ENCODE measurements at places on chromosomes 12 and 14.

GRCh38 chr12:117013726-117014125 lies 85.5 kb downstream of the TESC start:
- DNase-seq: no peak

DNA sequence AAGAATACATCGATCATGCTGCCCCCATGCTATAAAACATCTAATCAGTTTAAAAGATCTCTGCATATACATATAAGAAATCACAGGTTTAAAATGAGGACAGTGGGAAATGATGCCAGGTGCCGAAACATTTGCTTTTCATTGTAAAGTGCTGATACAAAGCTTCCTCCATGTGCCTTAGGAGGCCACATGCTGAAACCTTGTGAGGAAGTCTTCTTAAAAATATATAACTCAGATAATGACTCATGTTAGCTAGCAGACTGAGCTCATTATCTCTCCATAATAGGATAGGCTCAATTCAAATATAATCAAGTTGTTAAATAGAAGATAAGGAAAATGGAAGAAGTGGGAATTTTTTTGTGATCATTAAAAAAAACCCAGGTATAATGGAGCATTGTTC lies 65.9 kb downstream of the RFX4 start:
- DNase-seq: no peak

DNA sequence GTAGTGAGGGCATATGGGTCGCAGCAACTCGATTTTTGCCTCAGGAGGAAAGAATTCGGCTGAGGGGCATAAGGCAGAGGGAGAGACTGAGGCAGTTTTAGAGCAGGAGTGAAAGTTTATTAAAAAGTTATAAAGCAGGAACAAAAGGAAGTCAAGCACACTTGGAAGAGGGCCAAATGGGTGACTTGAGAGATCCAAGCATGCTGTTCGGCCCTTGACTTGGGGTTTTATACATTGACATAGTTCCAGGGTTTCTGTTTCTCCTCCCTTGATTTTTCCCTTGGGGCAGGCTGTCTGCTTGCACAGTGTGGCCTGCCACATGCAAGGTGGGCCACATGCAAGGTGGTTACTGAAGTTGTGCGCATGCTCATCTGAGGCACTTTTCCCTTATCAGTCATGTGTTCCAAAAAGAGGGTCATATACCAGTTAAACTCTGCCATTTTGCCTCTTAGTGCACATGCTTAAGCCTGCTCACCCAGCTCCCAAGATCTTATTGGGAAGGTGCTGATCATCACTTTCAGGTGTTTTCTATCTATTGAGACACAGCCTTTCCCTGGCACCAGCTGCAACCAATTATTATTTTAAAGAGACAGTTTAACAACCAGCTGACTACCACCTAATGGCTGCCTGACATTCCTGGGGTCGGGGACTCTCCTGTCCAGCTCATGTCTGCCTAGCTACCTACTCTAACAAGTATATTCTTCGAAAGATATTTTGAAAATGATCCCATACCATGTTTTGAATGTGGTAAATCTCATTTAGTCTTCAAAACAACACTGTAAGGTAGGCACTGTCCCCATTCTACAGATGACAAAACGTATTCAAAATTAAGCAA lies 19.9 kb downstream of the PTGER2 start:
- DNase-seq: no peak

GRCh38 chr12:58159941-58160340 lies 218.6 kb downstream of the ATP23 start:
- no peak for DNase-seq

DNA sequence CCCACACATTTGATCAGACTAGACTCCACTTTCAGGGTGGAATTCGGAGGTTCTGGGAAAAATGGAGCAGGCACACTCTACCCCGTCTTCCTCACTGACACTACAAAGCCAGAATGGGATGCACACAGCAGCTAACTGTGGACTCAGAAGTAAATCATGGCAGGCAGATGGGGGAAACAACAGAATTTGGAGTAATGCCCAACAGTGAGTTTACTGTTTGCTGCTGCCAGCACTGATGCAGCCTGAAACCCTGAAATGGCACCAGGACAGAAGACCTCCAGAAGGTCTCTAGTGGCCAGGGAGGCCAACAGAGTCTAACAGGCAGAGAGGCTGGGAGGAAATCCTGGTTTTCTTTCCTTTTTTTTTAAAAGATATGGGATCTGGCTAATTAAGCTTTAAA lies 24.6 kb downstream of the KCTD10 start:
- DNase-seq: no peak

DNA sequence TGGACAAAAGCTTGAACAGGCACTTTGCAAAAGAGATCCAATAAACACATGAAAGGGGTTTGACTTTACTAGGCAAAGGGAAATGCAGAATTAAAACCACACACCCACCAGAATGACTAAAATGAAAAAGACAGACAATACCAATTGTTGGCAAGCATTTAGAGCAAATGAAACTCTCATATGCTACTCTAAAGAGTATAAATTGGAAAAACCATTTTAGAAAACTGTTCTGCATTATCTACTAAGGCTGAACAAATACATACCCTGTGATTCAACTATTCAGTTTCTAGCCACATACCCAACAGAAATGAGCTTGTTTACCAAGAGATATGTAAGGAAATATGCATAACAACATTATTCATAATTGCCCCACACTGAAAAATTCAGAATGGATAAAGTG lies 8.5 kb upstream of the IL22 start:
- DNase-seq: no peak

DNA sequence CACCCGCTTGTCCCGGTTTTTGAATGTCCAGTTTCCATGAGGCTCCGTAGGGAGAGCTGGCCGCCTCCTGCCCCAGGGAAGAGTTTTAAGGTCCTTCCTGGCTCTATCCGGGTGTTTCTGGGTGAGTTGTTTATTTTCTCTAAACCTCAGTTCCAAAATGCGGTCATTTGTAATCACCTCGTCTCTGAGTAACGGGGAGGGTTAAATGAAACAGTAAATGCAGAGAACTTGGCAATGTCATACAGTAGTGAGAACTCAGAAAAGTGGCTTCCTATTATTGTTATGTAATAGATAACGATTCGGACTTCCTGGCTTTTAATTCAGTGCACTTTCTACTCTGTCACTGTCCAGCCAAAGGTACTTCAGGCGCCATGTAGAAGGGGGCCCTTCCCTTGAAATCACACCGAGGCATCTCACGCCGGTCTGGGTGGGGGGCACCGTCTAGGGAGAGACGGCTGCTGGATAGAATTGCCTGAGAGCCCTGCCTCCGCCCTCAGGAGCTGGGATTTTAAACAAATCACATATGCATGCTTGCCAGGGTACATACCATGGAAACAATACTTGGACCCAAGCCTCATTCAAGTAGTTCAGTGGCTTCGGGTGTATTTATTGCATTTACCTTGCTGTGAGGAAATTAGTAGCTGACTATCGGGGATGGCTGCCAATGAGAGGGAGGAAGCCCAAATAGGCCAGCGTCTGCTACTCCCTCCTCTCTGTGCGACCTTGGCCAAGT lies 26.4 kb downstream of the NOS1 start:
- no peak for DNase-seq

DNA sequence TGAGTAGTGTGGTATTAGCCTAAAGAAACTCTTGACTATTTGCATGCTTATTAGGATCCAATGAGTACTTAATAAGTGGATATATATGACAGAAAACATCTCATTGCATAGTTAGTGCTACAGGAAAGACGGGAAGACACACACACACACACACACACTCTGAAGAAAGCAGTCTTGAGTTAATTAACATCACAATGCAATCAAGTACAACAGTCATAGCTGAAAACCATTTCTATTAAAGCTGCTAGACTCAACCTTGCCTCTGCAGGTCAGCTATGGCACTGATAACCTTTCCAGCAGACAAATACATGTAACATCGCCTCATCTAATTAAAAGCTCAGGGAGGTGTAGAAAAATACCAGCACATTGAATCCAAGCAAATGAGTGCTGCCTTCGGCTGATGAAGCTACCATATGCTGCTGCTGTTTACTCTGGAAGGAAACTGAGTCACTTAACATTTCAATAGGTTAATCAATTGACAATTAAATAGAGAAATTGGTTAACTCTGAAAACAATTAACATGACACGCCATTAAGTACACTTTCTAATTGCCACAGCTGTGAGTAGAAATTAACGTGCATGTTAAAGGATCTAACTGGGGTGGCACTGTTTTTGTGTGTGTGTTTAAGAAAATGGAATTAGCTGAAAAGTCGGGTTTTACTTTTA lies 93.2 kb upstream of the OTX2 start:
- no peak for DNase-seq

- DNase-seq: no peak
Observed at GRCh38 chr12:57892232-57892972, 45.9 kb upstream of the CTDSP2 start.

GRCh38 chr14:91369628-91370445 lies 47.8 kb downstream of the CCDC88C start:
- DNase-seq: peak; percentile 58

DNA sequence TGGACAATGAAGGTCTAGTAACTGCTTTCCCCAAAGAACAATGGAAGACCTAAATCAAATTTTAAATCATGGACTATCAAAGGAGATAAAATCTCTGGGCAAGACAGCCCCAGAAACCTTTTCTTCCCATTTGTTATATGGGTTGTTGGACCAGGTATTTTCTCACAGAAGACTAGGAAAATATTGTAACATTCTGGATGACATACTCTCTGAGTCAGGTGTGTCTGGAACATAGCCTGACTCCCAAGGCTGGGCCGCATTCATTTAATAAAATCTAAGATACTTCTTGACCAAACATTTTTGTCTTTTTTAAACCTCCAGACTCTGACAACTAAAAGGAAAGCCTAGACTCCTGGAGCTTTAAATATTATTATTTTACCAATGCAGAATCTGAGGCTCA lies 87.9 kb downstream of the ATP23 start:
- DNase-seq: no peak

DNA sequence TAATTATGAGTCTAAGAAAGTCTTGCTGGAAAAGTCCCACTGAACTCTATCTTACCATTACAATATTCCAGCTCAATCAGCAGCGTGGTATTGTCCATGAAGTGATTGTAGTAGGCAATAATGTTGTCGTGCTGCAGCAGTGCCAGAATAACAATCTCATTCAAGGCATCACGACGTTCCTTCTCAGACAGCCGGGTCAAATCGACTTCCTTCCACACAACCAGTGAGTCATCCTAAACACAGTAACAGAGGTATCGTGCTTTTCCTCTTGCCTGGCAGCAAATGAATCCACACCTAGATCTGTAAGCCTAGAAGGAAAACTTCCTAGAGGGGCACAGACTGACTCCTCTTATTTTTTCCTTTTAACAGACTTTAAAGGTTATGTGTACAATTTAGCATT lies 2.9 kb downstream of the NEK9 start:
- peak; percentile 23 for DNase-seq

- no peak for DNase-seq
Observed at GRCh38 chr12:44078273-44078672, 242.4 kb downstream of the TMEM117 start.
